Smooth muscle cell of the coronary artery (primary cell): ENCODE measurements at places on chromosomes 2 and 18. TPM values are rescaled to one million over a fixed set of nuclear protein-coding genes. Genes with fewer than 3 reads are reported as not detected.

Gene NGEF
- under 0.01 and 0.38 TPM in 2 replicates for total RNA-seq

Gene CAPN14
- total RNA-seq: 0.08 and 0.12 TPM in 2 replicates

Gene HNRNPA3
- total RNA-seq: 8.1 and 32.2 TPM in 2 replicates

Gene LRATD1
- total RNA-seq: 0.47 TPM in 1 of 2 replicates, not detected in the other

Gene SPC25
- 0.98 TPM in 1 of 2 replicates, not detected in the other for total RNA-seq

Gene POMC
- total RNA-seq: 0.15 and 0.59 TPM in 2 replicates

Gene CYBRD1
- total RNA-seq: 132 and 521 TPM in 2 replicates

Gene FAM161A
- total RNA-seq: 1.3 and 1.9 TPM in 2 replicates

Gene INHBB
- total RNA-seq: 0.08 and 0.70 TPM in 2 replicates

Gene COL3A1
- 1,200 and 2,738 TPM in 2 replicates for total RNA-seq

Gene ATP6V1B1
- total RNA-seq: 0.45 and 0.94 TPM in 2 replicates

Gene GBX2
- 0.60 TPM in 1 of 2 replicates, not detected in the other for total RNA-seq

Gene ERBB4
- under 0.01 and 5.0 TPM in 2 replicates for total RNA-seq

Gene SOWAHC
- 6.0 and 9.1 TPM in 2 replicates for total RNA-seq

Gene PDCD1
- not detected in 2 replicates for total RNA-seq

Gene C1QL2
- not detected in 2 replicates for total RNA-seq

Gene IL18R1
- 1.1 and 4.3 TPM in 2 replicates for total RNA-seq

Gene PAX3
- total RNA-seq: 0.38 and 7.6 TPM in 2 replicates

Gene RBKS
- 1.4 and 3.0 TPM in 2 replicates for total RNA-seq

Gene GALNT3
- 0.08 TPM in 1 of 2 replicates, not detected in the other for total RNA-seq

Gene PLCD4
- 2.9 and 4.0 TPM in 2 replicates for total RNA-seq

Gene POLR1A
- total RNA-seq: 10.6 and 20.6 TPM in 2 replicates

Gene GLI2
- 1.1 and 6.1 TPM in 2 replicates for total RNA-seq

Gene EFEMP1
- 2,454 and 4,421 TPM in 2 replicates for total RNA-seq

Gene MYO1B
- 85.2 and 88.9 TPM in 2 replicates for total RNA-seq

Gene PLEK
- 0.08 TPM in 1 of 2 replicates, not detected in the other for total RNA-seq

Gene TUBA3E
- total RNA-seq: not detected in 2 replicates

Gene APLF
- 3.8 and 9.0 TPM in 2 replicates for total RNA-seq

Gene NT5DC4
- total RNA-seq: not detected in 2 replicates

Gene SERPINB7
- 4.7 TPM in 1 of 2 replicates, not detected in the other for total RNA-seq

Gene GLS
- 169 and 235 TPM in 2 replicates for total RNA-seq

Gene ARHGAP28
- 0.08 and 7.0 TPM in 2 replicates for total RNA-seq

Gene MATN3
- 0.23 and 1.1 TPM in 2 replicates for total RNA-seq

Gene TRABD2A
- total RNA-seq: 0.98 and 8.9 TPM in 2 replicates

Gene FHL2
- total RNA-seq: 52.2 and 119 TPM in 2 replicates

Gene FAM110C
- total RNA-seq: under 0.01 TPM in 1 of 2 replicates, not detected in the other

Gene SCYGR1
- total RNA-seq: not detected in 2 replicates

Gene TACR1
- total RNA-seq: 0.08 TPM in 1 of 2 replicates, not detected in the other

Gene MBP
- 8.9 and 28.9 TPM in 2 replicates for total RNA-seq

Gene FBXO15
- total RNA-seq: 0.23 and 0.82 TPM in 2 replicates

Gene TLX2
- not detected in 2 replicates for total RNA-seq

Gene IL36G
- not detected in 2 replicates for total RNA-seq

Gene TRAPPC12
- 61.0 and 66.6 TPM in 2 replicates for total RNA-seq

Gene MEP1B
- total RNA-seq: 0.12 TPM in 1 of 2 replicates, not detected in the other

Gene OBSL1
- 45.7 and 84.6 TPM in 2 replicates for total RNA-seq

Gene KCNG2
- total RNA-seq: 0.12 TPM in 1 of 2 replicates, not detected in the other

Gene PRKCE
- 9.9 and 16.0 TPM in 2 replicates for total RNA-seq

Gene BBS5
- total RNA-seq: 2.3 and 4.1 TPM in 2 replicates

Gene MDH1B
- total RNA-seq: 0.82 and 0.83 TPM in 2 replicates

Gene ADCYAP1
- under 0.01 TPM in 1 of 2 replicates, not detected in the other for total RNA-seq

Gene SH3BP4
- 11.2 and 53.3 TPM in 2 replicates for total RNA-seq

Gene HK2
- 30.7 and 110 TPM in 2 replicates for total RNA-seq

Gene TTR
- total RNA-seq: not detected in 2 replicates

Gene HOXD8
- 0.23 and 1.9 TPM in 2 replicates for total RNA-seq

Gene UGT1A10
- total RNA-seq: 0.23 TPM in 1 of 2 replicates, not detected in the other

Gene SLC19A3
- total RNA-seq: 0.23 and 2.1 TPM in 2 replicates
